Cortex of kidney (tissue), 1 donor: ENCODE measurements at places on chromosomes 4 and X.

DNA sequence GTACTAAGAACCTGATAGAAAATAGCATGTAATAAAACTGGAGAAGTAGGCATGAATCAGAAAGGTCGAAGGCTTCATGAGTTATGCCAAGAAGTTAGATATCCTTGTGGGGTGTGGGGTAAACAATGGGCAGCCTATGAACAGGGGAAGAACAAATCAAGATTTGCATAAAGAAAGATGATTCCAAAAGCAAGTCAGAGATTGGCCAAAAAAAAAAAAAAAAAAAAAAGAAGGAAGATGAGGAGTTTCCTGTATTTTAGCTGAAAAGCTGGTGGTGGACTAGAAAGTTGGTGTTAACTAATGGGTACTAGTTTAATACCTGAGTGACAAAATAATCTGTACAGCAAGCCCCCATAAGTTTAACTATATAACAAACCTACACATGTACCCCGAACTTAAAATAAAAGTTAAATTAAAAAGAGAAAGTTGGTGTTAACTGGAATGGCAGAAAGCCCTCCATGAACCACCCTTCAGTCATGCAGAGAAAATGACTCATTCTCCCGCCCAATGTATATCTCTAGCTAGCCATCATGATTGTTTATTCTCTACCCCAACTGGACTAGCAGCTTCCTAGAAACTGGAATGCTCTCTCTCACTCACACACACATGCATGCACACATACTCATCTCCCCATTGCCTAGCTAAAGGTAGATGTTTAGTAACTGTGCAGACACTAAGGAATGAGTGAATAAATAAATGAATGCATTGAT is 41.7 kb downstream of the ATP11C start:
- DNase-seq: no peak

DNA sequence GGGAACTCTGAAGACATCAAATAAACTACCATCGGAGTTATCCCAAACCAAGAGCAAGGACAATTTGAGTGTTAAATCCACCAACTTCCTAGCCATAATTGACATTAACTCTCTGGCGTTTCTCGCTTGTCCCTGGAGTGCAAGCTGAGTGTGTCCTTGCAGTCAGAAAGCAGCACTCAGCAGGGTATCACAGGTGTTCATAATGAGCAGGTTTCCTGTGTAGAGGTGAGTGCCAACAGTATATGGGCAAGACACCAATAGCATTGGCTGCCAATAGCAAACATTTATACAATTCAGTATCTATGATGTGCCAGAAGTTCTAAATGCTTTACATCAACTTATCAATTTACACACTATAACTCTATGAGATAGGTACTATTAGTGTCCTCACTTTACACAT is 11.2 kb downstream of the BLTP1 start:
- no peak for DNase-seq

- DNase-seq: no peak
Observed at GRCh38 chr4:176645246-176645960, 147.3 kb downstream of the VEGFC start.

GRCh38 chr4:105622269-105622668 is 69.8 kb downstream of the ARHGEF38 start:
- no peak for DNase-seq

- no peak for DNase-seq
Observed at GRCh38 chr4:74228691-74229640, 71.0 kb downstream of the MTHFD2L start.

DNA sequence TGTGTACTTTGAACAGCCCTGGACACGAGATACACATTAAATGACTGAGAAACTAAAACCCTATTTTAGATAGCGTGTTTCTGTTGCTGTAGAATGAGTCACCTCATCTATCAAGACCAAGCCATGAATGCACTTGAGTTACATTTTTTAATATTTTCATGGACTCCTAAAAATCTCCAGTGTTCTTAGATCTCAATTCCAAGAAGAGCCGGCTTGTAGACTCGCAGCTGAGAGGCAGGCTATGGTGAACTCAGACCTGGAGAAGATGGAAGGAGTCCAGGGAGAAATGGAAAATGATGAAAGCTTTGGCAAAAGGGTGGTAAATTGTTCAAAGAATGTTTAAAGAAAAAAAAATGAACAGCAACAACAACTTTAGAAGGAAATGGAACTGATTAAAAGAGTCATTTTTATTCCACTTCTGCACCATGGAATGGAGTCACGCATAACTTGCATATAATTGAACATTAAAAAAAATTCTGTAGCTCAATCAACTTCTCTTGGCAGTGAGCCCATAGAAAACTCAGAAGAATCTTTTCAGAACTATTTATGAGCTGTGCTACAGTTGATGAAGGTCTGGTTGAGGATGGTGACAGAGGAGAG is 129.8 kb downstream of the MXRA5 start:
- no peak for DNase-seq

GRCh38 chr4:12084690-12085089 is 656.0 kb upstream of the HS3ST1 start:
- no peak for DNase-seq

DNA sequence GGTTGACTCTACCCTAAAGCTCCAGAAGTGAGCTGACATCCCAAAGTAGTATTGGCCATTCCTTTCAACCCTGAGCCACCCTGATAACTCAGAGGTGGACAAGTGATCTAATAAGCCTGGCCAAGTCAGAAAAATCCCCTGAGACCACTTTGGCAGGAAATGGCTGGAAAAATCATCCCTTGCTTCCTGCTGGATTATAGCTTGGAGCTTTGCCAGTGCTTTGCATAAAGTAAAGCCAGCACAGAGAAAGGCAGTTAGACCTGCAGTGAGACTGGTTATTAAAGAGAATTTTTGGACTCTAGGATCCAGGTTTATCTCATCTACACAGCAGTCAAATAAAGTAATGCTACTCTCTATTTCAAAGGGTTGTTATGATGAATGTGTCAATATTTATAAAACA is 6.4 kb downstream of the CXCL3 start:
- DNase-seq: no peak

DNA sequence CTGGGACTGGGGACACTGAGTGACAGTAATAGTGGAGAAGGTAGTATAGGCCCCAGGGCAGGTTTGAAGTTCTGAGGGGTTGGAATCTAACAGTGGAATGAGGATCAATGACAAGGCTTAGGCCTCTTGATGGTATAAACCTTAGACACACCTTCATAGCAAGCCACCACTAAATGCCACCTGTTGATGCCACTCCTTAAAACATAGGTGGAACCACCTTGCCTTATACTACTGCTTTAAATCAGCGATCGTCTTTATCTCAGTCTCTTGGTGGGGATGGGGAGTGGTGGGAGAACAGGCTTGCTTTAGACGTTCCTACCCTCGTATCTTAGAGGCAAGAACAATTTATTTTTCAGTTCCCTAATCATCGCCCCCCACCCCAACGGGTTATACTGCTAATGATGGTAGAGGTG is 1.2 kb downstream of the RAB33B start:
- DNase-seq: no peak
